ENCODE measurements at places on chromosomes 4 and X.
A peak's percentile ranks its signal among the peaks of the same experiment; 100 is the strongest.

- DNase-seq: peak; percentile 14
Measured at GRCh38 chrX:56763556-56764152, 34.6 kb downstream of the NBDY start.

GRCh38 chrX:112818114-112819007 lies 22.3 kb downstream of the AMOT start:
- DNase-seq: no peak

- DNase-seq: no peak
Measured at GRCh38 chrX:20038966-20039365, 48.1 kb upstream of the BCLAF3 start.

DNA sequence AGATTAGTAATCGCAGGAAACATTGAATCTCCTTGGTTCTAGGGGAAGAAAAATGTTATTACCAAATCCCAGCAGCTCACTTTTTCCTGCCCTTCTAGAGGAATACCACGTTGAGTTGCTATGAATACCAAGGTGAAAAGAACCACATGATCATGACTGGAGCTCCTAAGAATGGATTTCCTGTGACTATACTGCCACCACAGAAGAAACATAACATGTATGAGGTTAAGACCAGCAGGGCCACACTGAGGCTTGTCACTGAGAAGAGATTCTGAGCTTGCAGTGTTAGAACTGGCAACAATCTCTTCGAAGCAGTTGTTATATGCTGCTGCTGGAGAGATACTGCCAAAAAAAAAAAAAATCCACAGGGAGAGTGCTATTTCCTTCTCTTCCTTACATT lies 1235.3 kb downstream of the FSTL5 start:
- DNase-seq: no peak

GRCh38 chr4:24637173-24637572 lies 52.8 kb upstream of the DHX15 start:
- DNase-seq: no peak

DNA sequence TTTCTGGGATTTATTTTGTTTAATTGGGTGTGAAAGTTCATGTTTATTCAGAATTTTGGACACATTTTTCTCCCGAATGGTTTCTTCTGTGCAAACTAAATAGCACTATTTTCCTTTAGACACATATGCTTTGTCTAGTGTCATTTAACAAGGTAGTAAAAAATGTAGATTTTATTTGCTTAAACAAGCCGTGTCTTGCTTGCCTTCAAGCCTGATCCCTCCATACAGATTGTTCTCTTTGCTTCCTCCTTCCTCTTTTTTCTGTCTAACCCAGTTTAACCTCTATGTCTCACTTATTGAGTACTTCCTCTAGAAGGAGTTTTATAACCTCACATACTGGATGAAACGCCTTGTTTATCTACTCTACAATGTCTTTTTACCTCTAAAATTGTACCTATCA lies 211.8 kb downstream of the NPFFR2 start:
- DNase-seq: no peak

DNA sequence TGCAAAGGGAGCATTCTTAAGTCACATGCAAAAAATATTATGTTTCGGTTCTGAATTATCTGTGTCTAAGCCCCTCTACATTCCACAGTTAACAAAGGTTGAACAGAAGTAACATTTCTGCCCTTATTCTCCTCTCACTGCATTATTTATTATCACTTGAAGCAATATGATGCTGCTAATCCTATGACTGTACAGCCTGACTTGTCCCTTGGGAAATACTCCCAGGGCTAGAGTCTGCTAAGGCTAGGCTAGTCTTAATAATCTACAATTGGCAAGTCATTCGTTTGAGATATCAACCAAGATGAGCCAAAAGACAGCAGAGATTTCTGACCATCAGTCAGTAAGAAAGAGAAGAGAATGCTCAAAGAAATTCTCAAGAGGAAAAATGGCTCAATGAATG lies 226.9 kb upstream of the HCCS start:
- no peak for DNase-seq

- DNase-seq: no peak
Measured at GRCh38 chrX:14963447-14964236, 90.4 kb downstream of the MOSPD2 start.

DNA sequence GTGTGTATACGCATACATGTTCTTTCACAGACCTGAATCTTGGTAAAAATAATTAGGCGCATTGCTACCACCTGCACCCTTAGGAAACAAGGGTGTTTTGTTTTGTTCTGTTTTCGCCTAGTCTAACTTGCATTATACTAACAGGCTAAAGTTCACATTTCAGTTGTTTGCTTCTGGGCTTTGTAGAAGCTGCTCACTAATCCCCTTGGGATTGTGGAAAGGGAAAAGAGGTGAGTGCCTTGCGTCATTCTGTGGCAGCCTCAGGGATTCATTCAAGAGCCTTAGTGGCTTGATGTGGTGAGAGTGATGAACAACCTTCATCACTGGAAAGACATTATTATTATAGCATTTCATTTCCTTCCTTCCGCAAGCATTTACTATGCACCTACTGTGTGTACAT lies 331.1 kb downstream of the ADGRL3 start:
- no peak for DNase-seq

All from mesothelial cell of epicardium (in vitro differentiated cells).